ENCODE measurements at places on chromosomes 2 and 18. TPM values are rescaled to one million over a fixed set of nuclear protein-coding genes. Genes with fewer than 3 reads are reported as not detected.

DNA sequence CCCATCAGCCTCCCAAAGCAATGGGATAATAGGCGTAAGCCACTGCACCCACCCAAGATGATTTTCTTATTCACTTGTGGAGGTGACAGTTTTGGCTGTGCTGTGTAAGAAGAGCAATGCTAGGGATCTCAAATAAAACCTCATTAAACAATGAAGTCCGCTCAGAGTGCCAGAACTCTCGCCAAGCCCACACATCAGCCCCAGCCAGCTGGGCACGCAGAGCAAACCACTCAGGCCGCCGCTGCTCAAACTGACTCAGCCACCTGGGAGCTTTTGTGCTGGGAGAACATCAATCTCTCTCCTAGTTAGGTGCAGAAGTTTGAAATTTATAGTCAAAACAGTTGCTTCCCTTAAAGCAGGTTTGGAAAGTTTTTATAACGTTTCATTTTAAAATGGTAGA lies 47.6 kb downstream of the RNF152 start:
- DNase-seq: no peak

GPAT2 gene
- total RNA-seq: 10.0 TPM

GRCh38 chr2:230907361-230908091 lies 17.5 kb downstream of the GPR55 start:
- no peak for DNase-seq

DNA sequence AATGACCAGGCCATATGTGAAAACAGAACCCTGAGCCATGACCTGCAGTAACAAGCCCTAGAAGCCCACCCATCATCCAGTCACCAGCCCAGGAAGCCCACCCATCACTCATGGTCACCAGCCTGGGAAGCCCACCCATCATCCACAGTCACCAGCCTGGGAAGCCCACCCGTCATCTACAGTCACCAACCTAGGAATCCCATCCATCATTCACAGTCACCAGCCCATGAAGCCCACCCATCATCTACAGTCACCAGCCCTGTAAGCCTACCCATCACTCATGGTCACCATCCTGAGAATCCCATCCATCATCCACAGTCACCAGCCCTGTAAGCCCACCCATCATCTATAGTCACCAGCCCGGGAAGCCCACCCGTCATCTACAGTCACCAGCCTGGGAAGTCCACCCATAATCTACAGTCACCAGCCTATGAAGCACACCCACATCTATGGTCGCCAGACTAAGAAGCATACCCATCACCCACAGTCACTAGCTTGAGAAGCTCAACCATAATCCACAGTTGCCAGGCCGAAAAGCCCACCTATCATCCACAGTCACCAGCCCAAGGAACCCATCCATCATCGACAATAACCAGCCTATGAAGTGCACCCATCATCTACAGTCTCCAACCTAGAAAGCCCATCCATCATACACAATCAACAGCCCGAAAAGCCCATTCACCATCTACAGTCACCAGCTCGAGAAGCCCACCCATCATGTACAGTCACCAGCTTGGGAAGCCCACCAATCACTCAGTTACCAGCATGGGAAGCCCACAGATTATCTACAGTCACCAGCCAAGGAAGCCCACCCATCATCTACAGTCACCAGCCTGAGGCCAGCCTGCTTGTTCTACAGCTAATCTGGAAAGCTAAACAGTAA lies 91.9 kb downstream of the TWIST2 start:
- peak; percentile 85 for DNase-seq

DNA sequence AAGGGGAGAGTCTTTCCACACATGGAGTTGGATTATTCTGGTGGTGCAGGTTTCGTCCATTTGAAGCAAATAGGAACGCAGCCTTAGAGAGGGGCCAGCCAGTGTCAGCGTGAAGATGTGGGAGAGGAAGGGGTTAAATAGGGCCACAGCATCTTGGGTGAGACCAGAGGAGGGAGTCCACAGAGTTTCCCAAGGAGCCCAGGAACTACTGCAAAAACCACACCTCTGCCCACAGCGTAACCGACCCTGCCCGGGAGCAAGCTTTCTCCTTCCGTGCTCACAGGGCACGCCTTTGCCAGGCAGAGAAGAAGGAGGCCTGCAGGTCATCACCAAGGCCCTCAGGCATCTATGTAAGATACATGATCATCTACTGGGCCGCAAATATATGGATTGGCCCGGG lies 314.5 kb downstream of the AGAP1 start:
- DNase-seq: no peak

ACYP2 gene
- 15.4 TPM for total RNA-seq

DNA sequence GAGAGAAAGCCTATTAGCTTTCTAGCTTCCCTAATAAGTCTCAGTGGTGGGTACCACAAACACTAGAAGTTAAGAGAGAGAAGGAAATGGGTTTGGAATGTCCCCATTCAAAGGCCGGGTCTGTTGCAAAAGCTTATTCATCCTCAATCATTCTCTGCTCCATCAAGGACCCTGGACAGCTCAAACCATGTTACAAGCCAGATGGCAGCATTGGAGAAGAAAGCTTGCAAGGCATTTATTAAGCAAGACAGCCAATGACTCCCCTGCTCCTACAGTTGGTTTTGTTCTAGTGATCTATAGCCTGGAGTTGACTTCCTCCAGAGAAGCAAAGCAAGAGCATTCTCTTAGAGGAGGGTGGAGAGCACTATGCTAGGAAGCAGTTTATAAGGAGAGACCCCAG lies 86.9 kb upstream of the LMAN1 start:
- DNase-seq: no peak

NEU4 gene
- 1.5 TPM for total RNA-seq

DNA sequence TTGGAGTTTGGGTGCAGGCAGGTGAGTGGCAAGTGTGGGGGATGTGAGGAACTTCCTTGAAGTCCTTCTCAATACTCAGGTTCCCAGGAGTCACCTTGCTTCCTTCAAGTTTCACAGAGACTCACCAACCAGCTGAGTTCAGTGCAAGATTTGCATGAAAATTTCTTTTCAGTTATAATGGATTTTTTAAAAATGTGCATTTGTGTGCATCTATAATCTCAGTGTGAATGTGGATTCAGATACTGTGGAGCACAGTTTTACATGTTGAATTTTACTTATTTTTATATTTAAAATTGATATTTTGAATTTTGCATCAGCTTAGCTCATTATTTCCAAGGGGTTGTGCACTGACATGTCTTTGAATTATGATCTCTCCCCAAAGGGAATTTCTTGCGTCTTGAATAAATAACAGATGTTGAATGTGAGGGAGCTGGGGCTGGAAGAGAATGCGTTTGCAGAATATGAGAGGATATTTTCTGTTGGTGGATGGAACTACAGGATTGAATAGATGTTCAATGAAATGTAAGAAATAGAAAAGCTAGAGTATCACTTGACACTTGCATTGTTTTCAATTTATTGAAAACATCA lies 184.3 kb downstream of the RPRM start:
- no peak for DNase-seq

- DNase-seq: no peak
These were observed 148.9 kb upstream of the CCDC195 start for GRCh38 chr2:224865016-224865415.

MYOM1 gene
- total RNA-seq: 17.2 TPM

SERPINB7 gene
- total RNA-seq: not detected

DNA sequence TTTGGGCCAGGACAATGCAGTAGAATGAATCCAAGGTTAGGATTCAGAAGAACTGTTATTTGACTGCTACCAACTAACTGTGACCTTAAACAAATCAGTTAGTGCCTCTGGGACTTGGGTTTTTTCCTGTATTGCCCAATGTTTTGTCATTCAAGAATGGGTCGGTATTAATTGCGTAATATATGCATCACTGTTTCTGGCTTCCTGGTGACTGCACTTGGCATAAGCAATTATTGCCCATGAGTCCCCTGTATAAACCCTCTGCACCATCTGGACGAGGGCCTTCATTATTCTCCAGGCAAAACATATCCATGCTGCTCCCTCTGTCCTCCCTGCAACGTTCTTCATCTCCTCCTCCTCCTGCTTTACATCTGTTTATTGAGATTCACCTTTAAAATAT lies 255.8 kb upstream of the LRRTM1 start:
- no peak for DNase-seq

- DNase-seq: no peak
These were observed 1.2 kb downstream of the TFPI start for GRCh38 chr2:187552828-187553681.

- no peak for DNase-seq
These were observed 495.8 kb downstream of the NRXN1 start for GRCh38 chr2:50535971-50536759.

GRCh38 chr2:238921681-238922319 lies 73.9 kb downstream of the TWIST2 start:
- no peak for DNase-seq

ZC3H15 gene
- 70.2 TPM for total RNA-seq

BMP10 gene
- total RNA-seq: not detected

DUSP19 gene
- 7.0 TPM for total RNA-seq

GRCh38 chr2:238106339-238106697 lies 6.2 kb downstream of the ESPNL start:
- no peak for DNase-seq

DNA sequence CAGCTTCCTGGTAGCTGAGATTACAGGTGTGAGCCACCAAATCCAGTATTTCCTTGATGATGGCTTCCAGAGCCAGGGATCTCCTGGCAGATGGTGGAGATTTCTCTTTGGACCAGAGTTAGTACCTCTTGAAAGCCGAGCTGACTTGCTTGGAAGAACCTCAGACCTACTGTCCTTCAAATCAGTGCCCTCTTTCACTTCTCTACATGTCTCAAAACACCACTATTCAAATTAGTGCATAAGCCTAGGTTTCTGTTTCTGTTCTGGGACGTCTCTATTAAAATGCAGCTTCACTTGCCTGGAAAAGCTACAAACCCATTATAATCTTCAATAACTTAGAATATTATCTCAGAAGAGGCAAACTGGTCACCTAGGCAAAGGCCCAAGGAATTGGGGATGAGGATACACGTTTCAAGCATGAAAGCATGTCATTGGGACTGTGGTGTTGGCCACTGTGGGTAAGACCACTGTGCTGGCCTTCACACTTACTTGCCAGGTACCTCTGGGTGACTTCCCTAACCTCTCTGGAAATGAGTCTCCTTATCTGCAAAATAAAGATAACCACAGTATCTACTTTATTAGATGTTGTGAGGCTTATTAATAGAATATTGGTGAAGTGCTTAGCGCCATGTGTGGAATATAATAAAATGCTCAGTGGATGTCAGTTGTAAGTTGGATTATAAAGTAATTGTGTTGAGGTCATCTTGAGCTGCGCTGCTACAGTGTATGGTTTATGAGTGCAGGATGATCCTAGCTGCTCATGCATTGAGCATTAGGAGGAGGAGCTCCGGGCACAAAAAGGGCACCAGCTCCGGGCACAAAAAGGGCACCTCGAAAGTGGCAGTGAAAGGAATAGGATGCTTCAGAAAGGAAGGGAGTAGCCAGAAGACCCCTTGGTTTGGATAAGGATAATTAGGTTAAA lies 84.5 kb downstream of the DOCK10 start:
- peak; percentile 80 for DNase-seq

- DNase-seq: no peak
These were observed 409.0 kb downstream of the LPIN1 start for GRCh38 chr2:12155303-12156051.

DNA sequence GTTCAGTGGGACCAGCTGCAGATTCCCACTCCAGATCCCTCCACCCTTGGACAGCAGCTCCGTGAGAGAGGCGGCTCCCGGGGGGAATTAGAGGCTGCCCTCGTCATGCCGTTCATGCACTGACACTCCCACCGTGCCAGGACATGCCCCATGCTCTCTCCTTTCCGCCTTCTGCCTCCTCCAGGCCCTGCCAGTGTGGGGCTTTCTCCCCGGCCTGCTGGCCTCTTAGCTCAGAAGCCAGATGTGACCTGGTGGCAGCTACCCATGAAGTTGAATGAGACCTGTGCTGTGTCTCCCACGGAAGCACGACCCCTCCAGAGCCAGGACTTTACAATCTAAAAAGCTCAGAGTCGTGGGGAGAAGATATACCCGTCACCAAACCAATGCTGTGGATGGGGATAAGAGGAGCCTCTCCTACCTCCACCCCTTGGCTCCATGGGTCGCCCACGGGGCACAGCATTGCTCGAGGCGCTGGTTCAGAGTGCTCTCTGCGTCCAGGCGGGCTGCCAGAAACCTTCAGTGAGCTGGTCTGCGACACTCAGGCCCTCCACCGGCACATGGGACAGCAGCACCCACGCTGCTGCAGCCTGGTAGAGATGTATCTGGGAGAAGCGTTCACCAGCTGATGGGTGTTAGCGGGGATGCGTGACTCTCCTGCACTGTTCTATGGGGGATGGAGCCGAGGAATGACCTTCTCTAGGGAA lies 111.0 kb upstream of the GPC1 start:
- no peak for DNase-seq

- no peak for DNase-seq
These were observed 3.1 kb downstream of the COL3A1 start for GRCh38 chr2:188977317-188977716.

All from esophagus muscularis mucosa (tissue), 4 donors.